ENCODE measurements at places on chromosomes 1 and 21.

GRCh38 chr1:89589515-89589914 lies 43.4 kb upstream of the LRRC8C start:
- no peak for DNase-seq

DNA sequence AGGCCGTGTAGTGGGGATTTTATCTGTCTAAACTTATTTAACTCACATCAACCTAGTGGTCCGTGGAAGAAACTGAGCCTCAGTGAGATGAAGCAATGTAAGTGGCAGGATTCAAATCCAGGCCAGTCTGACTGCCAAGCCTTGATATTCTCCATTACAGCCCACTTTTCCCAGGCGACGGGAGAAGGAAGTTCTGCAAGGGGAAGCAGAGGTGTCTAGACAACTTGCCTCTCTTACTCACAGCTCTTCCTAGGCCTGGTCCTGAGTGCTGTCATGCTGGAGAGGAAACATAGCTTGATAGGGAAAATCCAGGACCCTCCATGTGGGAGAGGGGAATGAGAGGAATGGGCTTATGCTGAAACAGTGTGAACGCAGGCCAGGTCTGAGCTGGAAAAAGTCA lies 9.1 kb downstream of the CTSE start:
- no peak for DNase-seq

- no peak for DNase-seq
These were observed 151.8 kb downstream of the TENT5C start for GRCh38 chr1:117757668-117758067.

DNA sequence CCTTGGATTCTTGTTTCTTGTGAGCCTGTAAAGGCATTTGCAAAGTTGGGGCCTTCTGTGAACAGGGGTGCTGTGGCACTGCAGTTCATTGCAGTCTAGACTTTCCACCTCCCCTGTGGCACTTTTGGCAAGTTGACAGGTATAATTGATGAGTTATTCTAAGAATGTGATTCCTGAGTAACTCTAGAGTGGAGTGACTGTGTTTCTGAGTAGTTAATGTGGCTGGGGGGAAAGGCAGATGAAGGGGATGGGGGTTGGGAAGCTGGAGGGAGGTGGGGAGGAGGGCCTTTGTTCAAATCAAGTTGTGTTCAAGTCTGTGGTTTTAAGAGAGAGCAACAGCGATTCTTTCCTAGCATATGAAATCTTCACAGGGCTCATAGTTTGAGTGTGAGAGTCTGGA lies 32.9 kb downstream of the PBX1 start:
- DNase-seq, result no peak

DNA sequence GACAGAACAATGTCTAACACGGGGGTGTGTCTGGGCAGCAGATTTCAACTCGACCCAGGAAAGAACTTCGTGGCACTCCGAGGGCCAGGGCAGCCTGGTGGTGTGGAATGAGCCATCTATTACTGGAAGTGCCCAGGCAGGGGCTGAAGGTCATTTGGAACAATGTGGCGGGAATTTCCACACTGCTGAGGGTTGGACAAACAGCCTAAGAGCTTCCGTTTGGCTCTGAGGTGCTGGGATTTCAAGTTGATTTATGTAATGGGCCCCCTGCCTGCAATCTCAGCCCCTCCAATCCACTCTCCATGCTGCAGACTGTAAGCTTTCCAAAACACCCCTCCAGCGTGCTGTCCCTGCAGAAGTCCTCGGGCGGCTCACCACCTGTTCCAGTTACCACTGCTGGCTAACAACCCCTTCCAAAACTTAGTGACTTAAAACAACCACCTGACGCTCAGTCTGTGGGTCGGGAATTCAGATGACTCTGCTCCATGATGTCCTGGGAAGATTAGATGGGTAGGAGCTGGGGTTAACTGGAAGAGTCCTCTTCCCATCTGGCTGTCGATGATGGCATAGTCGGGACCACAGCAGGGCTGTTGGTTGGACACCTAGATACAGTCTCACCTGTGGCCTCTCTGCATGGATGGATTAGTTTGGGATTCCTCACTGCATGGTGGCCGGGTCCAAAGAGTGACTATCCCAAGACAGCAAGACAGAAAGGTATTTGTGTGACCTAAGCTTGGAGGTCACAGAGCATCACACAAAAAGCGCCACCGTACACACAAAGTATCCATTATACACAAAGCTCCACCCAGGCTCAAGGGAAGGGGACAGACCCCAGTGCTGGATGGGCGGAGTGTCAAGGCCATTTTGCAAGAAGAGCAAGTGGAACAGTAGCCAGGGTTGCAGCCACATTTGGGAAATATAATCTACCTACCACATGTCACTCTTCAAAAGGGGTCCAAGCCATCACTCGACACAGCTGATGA lies 89.7 kb upstream of the IFFO2 start:
- DNase-seq, result no peak

DNA sequence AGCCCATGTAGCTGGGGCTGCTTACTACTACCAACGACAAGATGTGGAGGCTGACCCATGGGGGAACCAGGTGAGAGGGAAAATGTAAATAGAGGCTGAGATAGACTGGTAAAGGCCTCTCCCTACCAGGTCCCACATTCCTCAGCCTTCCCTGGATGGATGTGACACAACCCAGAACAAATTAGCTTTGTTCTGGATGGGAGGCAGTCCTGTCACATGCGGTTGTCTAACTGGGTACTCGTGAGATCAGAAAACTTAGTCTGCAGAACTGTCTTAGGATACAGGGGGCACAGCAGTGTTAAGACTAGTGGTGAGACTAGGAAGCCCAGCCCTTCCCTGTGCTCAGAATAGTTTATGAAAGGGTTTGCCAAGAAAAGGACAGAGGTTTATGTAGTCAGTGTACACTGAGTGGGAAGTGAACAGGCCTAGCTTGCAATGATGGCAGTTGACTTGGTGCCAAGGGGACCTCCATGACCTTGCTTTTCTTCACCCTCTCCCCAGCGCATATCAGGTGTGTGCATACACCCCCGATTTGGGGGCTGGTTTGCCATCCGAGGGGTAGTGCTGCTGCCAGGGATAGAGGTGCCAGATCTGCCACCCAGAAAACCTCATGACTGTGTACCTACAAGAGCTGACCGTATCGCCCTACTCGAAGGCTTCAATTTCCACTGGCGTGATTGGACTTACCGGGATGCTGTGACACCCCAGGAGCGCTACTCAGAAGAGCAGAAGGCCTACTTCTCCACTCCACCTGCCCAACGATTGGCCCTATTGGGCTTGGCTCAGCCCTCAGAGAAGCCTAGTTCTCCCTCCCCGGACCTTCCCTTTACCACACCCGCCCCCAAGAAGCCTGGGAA lies 8.4 kb downstream of the MMACHC start:
- no peak for DNase-seq

DNA sequence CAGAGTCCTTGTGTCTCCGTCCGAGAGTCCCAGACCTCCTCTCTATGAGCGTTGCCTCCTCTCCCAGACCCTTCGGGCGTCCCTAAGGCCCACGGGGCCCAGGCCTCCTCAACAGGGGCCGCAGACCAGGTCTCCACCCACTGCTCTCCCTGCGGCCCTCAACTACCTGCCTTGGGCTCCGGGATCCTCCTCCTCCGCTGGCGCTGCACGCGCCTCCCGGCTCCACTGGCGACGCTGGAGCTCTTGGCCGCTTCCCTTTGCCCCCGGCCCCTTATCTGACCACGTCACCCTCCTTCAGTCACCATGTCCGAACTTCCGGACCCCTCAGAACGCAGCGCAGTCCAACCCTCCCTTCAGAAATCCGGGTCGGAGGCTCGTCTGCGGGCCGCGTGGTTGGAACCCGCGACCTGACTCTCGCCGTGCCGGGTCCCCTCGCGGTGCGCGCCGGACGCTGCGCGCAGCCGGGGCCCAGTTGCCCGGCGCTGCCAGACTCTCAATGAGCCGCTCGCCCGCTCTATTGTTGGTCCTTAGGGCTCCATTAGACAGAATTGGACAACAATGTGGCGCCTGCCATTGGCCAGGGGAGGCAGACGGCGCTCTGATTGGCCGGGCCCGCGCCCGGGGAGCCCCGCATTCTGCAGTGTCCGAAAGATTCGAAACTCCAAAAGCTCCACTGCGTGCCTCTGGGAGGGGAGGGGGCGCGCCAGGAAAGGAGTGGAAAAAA lies at the start of gene DMRTA2:
Gene DMRTA2, minus strand, starts transcription at position 498 of the 724 bp plus-strand sequence. CDS start 1,907 bp downstream, outside the sequence.
- no peak for DNase-seq

DNA sequence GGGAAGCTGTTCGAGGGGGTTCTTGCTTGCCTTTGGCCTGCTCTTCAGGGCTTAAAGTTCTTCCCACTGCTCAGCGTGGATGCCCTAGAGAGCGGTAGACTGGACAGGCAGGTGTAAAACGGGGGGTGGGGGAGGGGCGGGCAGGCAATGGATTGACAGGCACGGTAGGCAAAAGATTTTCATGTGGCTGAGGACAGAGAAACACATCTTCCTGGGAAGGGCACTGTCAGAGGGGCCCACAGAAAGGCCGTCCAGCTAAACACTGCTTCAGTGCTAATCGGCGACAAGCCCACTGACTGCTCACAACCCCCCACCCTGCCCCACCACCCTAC lies 412 bp downstream of the ABCA4 start:
- no peak for DNase-seq

DNA sequence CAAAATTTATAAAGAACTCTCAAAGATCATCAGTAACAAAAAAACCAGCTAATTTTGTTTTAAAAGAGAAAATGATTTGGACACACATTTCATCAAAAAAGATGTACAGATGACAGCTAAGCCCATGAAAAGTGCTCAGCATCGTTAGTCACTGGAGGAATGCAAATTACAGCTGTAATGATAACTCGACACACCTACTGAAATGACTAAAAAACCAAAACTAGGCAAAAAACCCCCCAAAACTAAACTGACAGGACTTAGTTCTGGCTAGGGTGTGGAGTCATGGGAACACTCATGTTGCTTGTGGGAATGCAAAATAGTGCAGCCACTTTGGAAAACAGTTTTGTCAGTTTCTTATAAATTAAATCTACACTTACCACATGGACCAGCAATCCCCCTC lies 59.5 kb downstream of the CNIH3 start:
- no peak for DNase-seq

DNA sequence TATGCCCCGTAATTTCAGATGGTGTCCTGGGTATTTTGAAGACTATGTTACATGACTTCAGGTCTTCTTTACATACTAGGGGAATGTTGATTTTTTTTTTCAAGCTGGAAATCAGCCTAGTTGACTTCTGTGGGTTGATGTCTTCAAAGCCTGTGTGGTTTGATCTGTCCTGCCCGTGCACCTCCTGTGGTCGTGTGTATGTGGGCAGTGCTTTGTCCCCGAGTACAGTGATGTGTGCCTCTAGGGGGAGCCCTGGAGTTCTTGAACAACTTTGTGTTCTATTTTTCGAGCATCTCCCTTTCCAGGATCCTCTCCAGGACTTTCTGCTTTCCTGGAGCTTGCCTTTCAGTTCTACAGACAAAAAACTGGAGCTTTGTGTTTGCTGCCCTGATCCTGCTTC lies 28.9 kb downstream of the OBSCN start:
- no peak for DNase-seq

- DNase-seq, result no peak
These were observed 773 bp upstream of the DDX59 start for GRCh38 chr1:200670242-200671118.

DNA sequence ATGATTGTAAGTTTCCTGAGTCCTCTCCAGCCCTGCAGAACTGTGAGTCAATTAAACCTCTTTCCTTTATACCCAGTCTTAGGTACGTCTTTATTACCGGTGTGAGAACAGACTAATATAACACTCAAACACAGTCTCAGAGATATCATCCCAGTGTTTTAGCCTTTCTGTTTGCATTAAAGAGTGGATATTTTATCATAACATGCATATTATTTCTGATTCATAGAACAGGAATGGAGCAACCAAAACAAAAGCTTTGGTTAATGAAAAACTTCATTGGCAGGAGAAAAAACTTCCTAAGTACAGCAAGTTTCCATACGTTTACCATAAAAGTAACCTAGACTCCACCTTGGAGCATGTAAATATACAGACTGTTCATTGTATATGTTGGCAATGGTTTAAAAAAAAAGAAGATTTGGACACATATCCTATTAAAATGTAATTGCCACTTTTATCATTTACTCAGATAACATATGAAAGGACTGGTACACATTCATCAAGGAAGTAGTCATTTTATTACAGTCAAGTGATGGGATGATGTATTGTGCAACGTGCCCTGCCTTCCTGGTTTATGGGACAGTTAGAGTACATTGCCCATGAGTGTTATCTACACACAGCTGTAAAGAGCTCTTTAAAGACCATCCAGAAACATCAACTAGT lies 144.8 kb downstream of the ETS2 start:
- DNase-seq, result no peak

DNA sequence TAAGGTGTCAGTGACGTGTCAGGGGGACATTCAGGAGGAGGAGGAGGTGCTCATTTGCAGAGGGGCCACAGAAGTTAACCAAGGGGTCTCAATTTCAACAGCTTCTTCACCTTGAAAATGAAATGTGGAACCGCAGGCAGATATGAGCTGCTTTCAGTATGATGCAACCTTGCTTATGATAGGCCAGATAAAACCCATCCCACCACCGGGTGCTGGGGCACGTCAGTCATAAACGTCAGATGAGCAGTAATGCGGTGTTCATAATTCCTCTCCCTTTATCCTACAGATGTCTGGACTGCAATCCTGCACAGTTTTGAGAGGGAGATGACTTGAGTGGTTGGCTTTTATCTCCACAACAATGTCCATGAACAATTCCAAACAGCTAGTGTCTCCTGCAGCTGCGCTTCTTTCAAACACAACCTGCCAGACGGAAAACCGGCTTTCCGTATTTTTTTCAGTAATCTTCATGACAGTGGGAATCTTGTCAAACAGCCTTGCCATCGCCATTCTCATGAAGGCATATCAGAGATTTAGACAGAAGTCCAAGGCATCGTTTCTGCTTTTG lies 1.7 kb downstream of the PTGFR start:
- DNase-seq, result no peak

DNA sequence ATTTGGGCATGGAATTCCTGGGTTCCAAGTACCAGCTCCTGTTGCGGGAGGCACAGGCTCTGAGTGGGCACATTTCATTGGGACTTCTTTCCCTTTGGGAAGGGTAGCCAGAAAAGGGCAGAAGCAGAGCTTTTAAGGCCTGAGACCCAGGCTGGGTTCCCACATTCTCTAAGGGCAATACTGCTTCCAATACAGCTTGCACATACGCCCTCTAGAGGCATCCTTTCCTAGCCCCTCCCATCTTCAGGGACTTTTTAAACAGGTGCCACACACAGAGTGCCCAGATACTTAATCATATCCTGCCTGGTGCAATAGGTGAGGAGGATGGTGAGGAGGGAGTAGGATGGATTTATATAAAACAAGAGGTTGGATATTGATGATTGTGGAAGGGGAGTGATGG lies 5.7 kb downstream of the GPR88 start:
- DNase-seq, result no peak

GRCh38 chr1:44631333-44631646 lies 43.0 kb downstream of the TMEM53 start:
- no peak for DNase-seq

DNA sequence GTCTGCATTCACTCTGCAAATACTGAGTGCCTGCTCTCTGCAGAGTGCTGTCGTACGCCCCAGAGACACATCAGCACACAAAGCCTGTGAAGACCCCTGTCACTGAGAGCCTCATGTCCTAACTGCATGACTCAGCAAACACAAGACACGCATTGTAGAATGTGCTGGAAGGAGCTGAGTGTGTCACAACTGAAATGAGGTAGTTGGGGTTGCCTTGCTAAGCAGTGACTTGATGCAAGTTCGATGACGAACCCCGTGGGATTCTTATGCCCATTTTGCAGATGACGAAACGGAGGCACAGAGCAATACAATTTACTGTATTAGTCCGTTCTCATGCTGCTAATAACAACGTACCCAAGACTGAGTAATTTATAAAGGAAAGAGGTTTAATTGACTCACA lies 65.1 kb downstream of the RIPK4 start:
- DNase-seq, result no peak

All from right lung (tissue), 10 donors.